ENCODE measurements at places on chromosomes 3 and 15.

- no peaks in the 10 kb centered on the region for H3K36me3 ChIP-seq
- peaks cover 58% of the 10 kb centered on the region for H3K4me1 ChIP-seq
- no peak overlapping the region for H3K4me3 ChIP-seq
- H3K27me3 ChIP-seq = no peaks in the 10 kb centered on the region
Measured at GRCh38 chr15:74384881-74385643, 17.6 kb upstream of the CYP11A1 start.

DNA sequence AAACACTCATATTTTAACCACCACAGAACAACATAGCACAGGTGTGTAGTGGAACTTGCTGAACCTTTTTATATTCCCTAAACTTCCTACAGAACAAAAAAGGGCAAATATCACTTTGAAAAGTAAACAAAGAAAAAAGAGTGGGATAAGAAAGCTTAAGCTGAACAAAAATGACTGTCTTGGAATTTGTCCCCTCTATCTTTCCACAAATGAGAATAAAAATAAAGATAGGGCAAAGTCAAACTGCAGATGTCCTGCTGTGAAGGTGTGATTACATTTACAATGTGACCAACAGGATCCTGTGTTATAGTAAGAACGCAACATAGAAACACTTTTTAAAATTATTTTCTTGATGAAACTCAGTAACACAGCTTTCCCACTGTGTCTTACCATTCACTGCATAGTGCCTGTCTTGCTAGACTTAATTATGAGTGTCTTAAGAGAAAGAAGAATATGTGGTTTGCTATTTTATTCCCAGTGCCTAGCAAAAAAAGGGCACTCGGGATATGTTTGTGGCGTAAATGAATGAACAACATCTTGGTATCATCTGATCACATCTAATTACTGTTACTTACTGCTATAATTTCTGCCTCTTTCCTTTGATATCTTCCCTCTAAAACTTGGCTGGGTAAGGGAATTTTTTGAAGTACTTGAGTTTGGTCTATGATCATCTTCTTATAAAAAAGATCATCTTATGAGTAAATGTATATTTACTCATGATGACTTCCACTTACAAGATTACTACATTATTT is 67.5 kb downstream of the DENND4A start:
- H3K4me3 ChIP-seq = no peak overlapping the region
- no peak overlapping the region for H3K27ac ChIP-seq
- H3K36me3 ChIP-seq = no peaks in the 10 kb centered on the region
- H3K4me1 ChIP-seq = no peaks in the 10 kb centered on the region
- no peak for DNase-seq
- no peaks in the 10 kb centered on the region for H3K27me3 ChIP-seq

DNA sequence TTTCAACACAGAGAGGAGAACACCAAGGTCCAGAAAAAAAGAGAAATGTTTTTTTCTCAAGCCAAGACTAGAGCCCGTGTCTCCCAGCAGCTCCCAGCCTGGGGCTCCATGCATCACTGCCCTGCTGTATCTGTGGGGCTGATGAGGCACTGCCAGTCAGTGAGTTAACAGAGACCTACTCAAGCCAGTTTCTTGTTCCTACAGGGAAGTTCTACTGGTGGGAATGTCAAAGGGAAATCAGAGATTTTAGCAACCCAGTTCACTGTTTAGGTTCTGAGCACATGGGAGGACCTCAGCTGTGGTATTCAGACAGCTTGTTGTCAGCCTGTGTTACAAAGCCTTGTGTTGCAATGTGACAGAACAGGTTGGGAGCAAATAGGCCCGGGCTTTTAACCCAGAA is 234.3 kb downstream of the TLE3 start:
- H3K27me3 ChIP-seq = no peaks in the 10 kb centered on the region
- no peak for DNase-seq

- H3K4me3 ChIP-seq = no peak overlapping the region
- H3K36me3 ChIP-seq = no peaks in the 10 kb centered on the region
- H3K27ac ChIP-seq = no peak overlapping the region
- H3K4me1 ChIP-seq = peaks cover 6% of the 10 kb centered on the region
Measured at GRCh38 chr3:129645286-129645685, 38.8 kb upstream of the PLXND1 start.

GRCh38 chr3:33437556-33438283 is 2.5 kb downstream of the UBP1 start:
- no peaks in the 10 kb centered on the region for H3K36me3 ChIP-seq
- no peaks in the 10 kb centered on the region for H3K27me3 ChIP-seq
- 0 out of 2 replicates have a peak overlapping the region, but pooled peaks have one; percentile 3 for H3K27ac ChIP-seq
- H3K4me3 ChIP-seq = peak overlapping the region; percentile 84

Measured in PC-3 (cell line).